ENCODE measurements at places on chromosomes 7 and 10.

DNA sequence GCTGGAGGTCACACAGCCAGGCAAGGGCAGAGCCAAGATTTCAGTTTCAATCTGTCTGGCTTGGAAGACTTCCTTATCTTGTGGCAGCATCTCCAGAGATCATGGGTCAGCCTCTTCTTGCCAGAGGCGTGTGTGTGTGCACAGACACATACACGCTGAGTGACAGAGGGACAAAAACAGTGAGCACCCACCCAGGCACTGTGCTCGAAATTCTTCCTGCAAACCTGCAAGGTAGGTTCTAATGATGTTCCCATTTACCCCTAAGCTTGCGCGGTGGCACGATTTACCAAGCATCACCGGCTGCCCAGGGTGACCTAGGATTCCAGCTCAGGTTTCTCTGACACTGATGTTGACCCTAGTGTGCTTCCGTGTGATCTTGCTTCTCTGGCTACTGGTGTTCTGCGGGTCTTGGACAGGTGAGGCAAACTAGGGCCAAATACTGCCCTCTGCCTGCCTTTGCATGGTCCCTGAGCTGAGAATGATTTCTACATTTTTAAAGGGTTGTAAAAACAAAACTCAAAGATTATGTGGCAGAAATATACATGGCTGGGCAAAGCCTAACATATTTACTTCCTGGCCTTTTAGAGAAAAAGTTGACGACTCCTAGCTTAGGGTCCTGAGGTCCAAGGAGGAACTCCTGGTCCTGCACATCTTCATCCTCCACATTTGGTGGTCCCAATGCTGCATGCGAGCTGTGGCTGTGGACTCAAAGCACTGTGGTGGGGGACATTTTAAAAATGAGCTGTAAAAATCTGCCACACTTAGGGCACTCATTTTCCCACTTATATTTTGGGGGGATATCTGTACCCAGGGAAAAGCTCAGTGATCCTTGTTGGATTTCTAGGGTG, 268.5 kb downstream of the RPS24 start:
- no peak for DNase-seq

GRCh38 chr10:87660484-87661133, 931 bp downstream of the PAPSS2 start:
- no peak for DNase-seq

DNA sequence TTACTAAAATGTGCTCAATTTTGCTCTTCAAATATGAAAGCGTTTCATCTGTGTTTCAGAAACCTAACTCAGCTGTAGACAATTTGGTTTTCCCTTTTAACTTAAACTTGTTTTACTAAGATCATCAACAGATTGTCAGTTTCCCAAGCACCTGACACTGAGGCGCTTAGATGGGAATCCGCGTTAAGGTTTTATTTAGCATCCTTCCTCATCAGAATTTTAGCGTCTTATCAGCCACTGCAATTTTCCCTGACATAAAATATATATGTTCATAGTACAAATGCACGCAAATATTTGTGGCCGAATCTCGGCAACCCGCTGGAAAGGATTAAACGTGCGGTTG, 1.2 kb downstream of the SGCE start:
- no peak for DNase-seq

GRCh38 chr10:11264296-11265048, 246.8 kb downstream of the CELF2 start:
- DNase-seq: no peak

DNA sequence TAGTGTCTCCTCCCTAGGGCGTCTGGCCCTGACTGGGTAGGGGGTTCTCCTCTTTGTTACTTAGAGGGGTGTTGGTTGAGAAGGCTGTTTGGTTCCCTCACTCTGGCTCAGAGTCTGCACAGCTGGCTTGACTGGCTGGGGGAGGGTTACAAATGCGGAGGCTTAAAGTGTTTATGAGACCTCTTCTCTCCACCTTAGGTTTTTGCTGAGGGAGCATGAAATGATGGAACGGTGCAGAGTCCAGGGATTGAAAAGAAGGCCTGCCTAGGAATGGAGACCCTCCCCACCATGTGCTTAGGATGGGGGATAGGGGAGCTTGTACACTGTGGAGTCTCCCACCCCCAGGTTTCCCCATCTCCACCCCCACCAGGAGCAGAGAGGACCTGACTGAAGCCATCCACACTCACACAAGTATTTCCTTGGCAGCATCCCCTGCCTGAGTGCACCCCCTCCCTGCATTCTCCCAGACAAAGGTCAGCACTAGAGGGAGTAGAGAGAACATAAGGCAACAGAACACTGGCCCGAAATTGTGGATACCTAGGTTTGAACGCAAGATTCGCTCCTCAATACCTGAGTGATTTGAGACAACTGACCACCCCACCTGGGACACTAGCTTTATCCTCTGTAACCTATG, 1.7 kb upstream of the LDB1 start:
- no peak for DNase-seq

DNA sequence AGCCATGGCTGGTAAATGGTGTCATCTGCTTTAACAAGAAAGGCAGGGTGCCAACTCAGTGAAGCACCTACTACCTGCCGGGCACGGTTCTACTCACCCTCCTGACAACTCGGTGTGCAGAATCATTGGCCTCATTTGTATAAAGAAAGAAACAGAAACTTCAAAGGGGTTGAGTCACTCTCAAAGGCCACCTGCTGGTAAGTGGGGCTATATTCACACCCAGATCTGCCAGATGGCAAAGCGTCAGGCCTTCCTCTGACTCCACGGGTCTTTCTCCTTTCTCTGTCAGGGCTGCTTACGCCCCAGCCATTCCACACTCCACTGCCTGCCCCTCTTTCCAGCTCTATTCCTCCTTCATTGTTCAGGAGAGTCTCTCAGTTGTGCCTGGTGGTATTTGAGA, 309.2 kb downstream of the GFRA1 start:
- DNase-seq: no peak

DNA sequence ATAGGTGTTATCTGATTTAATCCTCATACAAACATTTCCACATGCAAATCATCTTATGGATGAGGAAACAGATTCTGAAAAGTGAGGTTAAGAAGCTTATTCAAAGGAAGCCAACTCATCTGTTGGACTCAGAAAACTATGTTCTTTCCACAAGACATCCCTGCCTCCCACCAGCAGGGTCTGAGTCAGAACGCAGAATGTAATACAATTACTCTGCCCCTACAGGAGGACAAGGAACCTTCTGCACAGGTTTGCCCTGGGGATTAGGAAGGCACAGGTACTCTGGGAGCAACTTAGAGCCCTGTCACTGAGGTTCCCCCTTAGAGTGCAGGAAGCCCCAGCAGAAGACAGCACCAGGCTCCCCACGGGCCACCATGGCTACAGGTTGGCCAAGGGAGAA, 255.7 kb downstream of the TNS3 start:
- DNase-seq: no peak

- DNase-seq: no peak
These were observed 60.4 kb downstream of the DNAJB6 start for GRCh38 chr7:157397036-157397720.

- no peak for DNase-seq
These were observed 254.9 kb downstream of the SKAP2 start for GRCh38 chr7:26609532-26609931.

DNA sequence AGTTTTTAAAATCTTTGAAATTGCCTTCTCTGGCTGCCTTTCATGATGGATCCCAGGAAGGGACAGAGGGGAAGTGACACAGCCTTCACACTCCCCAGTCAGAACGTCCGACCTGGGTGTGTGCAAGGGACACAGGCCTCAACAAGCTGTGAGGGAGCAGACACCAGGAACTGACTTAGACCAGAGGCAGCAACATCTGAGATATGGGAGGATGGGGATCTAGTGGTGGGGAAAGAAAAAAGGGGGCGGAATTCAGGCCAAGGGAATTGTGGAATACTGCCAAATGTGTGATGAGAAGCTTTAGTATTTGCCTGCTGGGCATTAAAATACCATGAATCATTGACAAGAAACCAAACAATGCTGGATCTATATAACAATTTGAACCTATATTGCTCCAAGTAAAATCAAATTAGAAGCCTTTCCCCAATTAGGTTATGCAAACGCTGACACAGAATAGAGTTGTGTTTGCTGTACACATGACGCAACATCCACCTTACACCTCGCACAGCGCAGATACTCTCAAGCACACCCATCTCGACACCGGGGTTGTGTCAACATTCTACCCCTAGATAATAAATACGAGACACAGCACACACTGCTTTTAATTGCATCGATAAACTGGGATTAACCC, 17.2 kb upstream of the MNX1 start:
- DNase-seq: no peak

DNA sequence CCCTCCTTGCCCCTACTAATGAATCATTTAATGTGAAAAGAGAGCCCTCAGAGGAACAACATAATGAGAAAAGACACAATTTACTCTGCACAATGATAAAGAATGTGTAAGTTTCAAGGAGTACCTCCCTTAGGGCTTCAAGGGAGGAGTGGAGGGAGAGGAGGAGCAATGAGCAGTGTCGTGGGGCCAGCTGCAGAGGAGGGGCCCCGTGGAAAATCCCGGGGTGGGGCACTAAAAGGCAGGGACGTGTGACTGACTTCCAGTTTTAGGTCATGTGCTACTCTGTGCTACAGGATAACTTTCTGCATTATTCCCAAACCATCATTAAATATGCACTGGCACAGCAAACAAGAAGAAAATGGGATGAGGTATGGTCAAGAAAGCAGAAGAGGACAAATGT, 108.1 kb downstream of the ANLN start:
- DNase-seq: no peak

DNA sequence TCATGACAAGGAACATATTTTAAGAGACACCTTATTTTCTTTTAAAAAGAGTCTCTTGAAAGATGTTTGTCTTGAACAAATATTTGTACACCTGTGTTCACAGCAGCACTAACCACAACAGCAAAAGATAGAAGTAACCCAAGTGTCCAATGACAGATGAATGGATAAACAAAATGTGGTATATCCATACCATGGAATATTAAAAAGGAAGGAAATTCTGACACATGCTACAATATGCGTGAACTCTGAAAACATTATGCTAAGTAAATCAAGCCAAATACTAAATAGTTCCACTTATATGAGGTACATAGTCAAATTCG, 17.8 kb downstream of the SGMS1 start:
- DNase-seq: no peak

GRCh38 chr7:128920913-128921582, 10.5 kb upstream of the KCP start:
- DNase-seq: no peak

DNA sequence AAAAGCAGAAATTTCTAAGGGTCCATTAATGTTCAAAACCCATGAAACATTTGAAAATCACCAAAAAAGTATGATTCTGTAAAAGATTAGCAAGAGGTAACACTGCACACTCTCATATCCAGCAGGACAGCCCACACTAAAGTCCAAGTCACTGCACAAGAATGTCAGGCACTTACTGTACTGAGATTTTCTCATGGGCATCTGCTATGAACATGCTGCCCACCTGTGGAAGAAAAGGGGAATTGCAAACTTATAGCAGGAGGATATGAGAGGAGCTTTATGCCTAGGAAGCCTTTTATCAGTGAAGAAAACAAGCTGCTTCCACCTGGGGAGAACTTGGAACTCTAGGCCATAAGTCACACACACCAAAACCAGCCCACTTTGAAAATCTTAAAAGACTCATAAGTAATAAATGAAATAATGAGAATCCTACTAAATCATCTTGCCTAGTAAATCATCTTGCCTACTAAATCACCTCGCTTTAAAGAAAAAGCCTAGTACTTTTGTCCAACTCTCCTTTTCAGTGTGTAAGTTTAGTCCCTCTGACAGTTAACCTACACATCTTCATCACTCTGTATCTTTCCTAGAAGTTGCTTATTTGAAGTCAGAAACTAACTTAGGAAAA, 46.1 kb downstream of the ARMH3 start:
- DNase-seq: peak; percentile 38

- no peak for DNase-seq
These were observed 89.2 kb downstream of the RNLS start for GRCh38 chr10:88493691-88494483.

DNA sequence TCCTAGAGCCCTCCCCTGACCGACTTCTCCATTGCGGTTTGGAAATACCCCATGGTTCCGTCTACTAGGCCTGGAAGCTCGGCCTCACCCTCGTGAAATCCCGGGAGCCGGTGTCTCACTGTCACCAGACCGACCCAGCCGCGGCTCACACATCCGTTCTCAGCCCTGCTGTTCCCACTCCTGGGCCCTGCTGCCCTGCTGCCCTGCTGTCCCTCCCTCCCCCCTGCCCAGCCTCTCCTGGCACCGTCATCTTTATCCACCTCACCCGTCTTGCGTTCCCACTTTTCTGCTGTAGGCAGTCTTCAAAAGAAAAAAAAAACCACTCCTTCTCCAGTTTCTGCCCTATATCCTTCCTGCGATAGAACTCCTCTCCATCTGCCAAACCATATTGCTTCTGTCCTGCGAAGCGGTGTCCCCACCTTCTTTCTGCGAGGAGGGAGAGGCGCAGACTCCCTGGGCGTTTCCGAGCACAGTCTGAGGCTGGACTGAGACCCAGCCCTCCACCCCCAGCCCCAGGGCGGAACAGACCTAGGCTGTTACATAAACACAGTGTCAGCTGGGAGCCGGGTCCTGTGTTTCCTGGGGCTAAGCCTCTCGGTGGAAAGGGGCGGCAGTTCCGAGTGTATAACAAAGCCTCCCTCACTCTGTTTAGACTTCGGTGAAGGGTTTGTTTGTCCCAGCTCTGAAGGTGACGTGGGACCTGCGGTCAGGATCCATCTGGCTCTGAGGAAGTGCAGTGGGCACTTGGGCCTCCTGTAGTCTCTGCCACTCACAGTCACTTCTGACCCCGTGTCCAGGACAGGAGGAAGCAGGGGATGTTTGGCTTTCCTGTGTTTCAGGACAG, 2.8 kb downstream of the AGAP3 start:
- no peak for DNase-seq

- DNase-seq: no peak
These were observed 38.5 kb upstream of the ITPRID1 start for GRCh38 chr7:31475368-31475767.

DNA sequence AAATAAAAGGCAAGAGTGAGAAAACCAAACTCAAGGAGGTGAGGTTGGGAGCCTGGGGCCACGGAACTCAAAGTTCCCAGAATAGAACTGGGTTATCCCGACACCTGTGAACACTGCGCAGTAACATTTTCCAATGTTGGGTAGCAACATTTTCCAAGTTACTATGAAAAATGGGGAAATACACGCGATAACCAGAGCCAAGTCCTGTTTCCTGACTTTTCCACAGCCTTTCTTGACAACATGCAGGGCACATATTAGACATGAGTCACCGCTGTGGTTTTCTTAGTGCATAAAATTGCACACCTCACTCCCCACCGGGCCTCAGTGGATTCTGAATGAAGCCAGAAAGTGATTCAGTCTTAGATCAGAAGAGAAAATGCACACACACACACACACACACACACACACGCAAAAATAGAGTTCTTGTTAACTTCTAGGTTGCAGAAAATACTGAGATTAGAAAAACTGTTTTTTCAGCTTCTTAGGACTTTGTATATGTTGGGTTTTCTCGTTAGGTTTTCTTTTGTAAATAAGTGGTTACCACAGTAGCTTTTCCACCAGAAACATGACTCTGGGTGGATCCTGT, 70.0 kb downstream of the CAMK1D start:
- peak; percentile 69 for DNase-seq

GRCh38 chr7:82740246-82740848, 296.8 kb upstream of the CACNA2D1 start:
- no peak for DNase-seq

All from activated CD4-positive, alpha-beta T cell treated with anti-CD3 and anti-CD28 coated beads for 4 hours (primary cell).